ENCODE measurements at places on chromosomes 12 and 14.

DNA sequence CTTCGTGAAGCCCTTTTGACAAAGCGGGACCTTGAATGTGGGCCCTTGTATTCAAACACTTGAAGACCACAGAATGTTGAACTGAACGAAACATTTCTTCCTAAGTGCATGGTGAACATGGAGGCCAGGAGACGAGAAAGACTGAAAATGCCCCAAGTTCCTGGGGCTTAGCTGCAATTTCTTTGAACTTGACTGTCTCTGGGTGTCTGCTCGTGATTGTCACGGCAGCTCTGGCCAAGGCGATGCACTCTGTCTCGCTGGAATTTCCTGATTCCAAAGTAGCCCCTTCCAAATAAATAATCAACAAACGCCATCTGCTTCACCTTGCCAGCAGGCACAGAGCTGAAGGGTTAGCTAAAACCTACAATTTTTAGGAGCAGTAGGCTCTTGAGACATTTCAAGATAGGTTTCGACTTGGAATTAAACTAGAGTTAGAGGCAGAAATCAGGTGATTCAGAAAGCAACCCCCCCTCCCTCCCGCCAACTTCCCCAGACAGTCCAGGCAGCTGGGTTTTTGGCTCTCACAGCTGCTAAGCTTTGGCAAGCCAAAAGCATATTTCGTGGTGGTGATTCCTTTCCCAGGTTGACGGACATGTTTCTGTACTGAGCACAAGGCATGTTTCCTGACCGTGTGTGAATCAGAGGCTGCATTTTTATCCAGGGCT lies 13.5 kb upstream of the IRF2BPL start:
- DNase-seq = peak; percentile 47

DNA sequence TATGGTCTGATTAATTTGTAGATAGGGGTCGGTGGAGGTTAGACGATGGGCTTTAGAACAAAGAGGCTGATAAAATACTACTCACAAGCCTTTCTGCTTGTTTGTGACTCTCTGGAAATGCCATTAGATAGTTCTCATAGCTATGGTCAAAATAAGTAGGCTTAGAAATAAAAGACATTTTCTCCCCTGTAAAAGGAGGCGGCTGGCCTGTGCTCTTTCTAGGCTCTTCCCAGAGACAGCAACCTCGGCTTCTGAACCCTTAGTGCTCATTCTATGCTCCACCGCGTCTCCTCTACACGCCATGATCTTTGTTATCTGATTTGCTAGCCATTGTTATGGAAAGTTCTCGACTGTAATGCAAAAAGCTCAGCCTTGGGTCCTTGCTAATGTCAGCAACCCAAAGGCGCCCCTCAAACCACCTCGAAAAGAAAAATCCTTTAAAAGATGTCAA lies 64.5 kb downstream of the CRADD start:
- peak; percentile 83 for DNase-seq

- no peak for DNase-seq
These were observed 239.0 kb downstream of the SLC16A7 start for GRCh38 chr12:59834659-59835474.

DNA sequence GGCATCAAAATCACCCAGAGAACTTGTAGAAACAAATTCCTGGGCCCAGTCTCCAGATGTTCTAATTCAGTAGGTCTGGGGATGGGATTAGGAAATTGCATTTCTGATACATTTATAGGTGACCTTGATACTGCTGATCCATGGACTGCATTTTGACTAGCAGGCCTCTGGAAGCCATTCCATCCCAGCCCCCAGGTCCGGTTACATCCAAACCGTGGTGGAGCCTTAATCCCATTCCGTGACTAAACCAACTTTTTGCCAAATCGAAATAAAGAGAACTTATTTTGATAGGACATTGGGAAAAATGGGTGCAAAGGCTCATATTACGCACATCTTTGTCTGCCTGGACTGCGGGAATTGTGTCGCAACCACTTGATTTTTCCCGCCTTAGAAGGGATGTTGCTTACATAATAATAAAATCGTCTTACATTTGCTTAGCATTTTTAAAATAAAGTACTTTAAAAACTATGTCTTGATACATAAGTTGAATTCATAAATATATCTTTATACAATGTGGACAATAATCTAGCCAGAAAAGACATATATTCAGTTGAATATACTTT lies 5.8 kb upstream of the KCNA5 start:
- DNase-seq = no peak

- no peak for DNase-seq
These were observed 12.5 kb downstream of the PACS2 start for GRCh38 chr14:105326891-105327694.

GRCh38 chr12:11154400-11154925 lies 16.5 kb upstream of the SMIM10L1 start:
- DNase-seq = no peak

GRCh38 chr12:60832290-60832689 lies 1236.5 kb downstream of the SLC16A7 start:
- no peak for DNase-seq

DNA sequence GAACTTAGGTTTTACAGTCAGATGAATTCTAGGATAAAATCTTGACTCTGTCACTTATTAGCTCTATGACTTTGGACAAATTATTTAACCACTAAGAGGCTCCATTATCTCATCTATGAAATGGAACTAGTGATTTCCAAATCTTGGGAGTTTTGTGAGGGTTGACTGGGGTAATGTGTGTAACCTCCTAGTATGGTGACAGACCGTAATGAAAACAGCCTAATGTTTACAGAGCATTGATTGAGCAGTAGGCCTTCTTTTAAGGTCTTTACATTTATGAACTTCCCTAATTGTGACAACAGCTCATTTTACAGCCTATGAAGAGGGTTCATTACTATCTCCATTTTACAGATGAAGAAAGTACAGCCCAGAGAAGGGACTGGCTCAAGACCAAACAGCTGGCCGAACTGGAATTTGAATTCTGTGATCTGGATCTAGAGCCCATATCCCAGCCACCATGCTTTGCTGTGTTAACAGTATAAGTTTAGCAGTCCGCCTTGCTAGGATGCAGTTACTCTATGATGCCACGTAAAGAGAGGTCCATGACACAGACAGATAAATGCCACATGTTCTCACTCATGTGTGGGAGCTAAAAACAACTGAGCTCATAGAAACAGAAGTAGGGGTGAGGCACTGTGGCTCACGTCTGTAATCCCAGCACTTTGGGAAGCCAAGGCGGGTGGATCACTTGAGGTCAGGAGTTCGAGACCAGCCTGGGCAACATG lies 9.1 kb upstream of the FBXL14 start:
- no peak for DNase-seq

GRCh38 chr12:58425481-58426392 lies 484.4 kb downstream of the ATP23 start:
- no peak for DNase-seq

- no peak for DNase-seq
These were observed 60.8 kb upstream of the REP15 start for GRCh38 chr12:27635349-27635972.

- no peak for DNase-seq
These were observed 95.3 kb upstream of the MED13L start for GRCh38 chr12:116372815-116373214.

DNA sequence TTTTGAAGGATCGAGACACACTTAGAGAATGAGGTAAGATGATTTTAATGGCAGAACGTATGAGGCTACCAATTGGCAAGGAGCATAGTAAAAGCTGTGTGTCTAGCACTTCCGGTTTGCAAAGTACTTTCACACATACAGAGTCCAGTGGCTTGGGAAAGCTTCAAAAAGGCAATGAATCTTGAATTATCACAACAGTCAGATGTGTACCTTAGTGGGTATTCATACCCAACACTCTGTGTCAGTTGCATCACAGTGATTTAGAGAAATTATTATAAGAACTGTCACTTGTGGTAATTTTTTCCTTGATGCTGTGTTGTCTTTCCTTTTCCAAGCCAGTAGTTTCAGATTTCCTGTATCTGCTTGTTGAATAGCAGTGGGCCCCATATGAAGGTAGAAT lies 424.1 kb downstream of the PCNX1 start:
- DNase-seq = no peak

GRCh38 chr14:21041676-21042433 lies at the start of gene RNASE7:
Gene RNASE7 (plus strand): TSS chr14:21042362. CDS start chr14:21042993, 631 bp downstream.
- DNase-seq = no peak

- DNase-seq = no peak
These were observed 4.6 kb upstream of the GSC start for GRCh38 chr14:94774344-94775090.

- no peak for DNase-seq
These were observed 26.4 kb downstream of the ZCCHC8 start for GRCh38 chr12:122474324-122474716.

DNA sequence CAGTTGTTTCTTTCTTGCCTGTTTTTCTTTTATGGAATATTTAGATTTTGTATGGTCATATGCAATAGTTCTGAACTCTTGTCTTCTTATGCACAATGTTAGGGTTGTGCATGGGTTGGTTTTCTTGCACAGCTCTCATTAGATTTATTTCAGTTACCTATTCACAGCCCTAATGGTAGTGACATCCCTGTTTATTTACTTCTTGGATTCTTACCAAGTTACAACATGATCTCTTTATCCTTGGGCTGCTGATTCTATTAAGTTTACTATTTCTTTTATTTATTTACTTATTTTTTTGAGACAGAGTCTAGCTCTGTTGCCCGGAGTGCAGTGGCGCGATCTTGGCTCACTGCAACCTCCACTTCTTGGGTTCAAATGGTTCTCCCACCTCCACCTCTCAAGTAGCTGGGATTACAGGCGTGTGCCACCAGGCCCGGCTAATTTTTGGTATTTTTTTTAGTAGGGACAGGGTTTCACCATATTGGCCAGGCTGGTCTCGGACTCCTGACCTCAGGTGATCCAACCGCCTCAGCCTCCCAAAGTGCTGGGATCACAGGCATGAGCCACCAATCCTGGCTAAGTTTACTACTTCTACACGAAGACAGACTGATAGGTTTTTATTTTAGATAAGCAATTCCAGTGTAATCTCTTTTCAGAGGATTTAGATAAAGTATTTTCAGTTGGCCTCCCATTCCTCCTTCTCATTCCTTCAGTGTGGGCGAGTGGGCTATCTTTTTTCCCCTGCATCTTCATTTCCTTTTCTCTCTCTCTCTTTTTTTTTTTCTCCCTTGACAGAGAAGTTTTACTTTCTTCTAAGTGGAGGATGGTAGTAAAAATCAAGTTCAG lies 395.1 kb upstream of the RGS6 start:
- DNase-seq = no peak

DNA sequence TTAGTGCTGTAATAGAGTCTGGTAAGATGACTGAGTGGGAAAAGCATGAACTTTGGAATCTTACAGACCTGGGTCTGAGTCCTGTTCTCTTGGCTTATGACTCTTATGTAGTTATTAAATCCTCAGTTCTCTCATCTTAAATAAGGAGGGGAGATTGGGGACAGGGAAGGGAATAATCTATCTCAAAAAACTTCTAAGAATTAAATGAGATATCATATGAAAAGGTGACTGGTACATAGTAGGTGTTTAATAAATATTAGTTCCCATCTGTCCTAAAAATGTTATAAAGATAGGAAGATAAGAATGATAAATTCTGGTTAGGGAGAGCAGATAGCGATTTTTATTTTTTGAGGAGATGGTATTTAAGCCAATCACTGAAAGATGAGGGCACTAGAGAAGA lies 119.1 kb downstream of the INSM2 start:
- DNase-seq = no peak

- DNase-seq = no peak
These were observed 83.7 kb downstream of the DPF3 start for GRCh38 chr14:72810201-72810600.

GRCh38 chr12:72369423-72369959 lies 97.3 kb downstream of the TRHDE start:
- DNase-seq = no peak

GRCh38 chr14:51677266-51677665 lies 25.6 kb downstream of the FRMD6 start:
- no peak for DNase-seq

DNA sequence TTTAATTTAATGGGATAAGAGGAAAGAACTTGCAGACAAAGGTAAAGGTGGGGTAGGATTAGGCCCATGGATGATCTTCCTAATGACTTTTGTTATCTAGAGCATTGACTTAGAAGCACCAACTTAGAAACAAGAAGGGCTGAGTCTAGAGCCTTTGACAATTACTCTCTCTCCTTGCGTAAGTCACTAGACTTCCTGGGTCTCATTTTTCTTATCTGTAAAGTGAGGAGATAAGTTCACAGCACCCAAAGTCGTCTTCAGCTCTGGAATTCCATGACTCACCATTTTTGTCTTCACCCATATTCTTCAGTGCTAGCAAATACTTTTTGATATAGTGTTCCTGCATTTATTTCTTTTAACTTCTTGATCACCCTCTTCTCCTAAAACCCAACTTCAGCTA lies 75.7 kb downstream of the SSPN start:
- no peak for DNase-seq

- DNase-seq = no peak
These were observed 91.2 kb downstream of the RGS6 start for GRCh38 chr14:72023128-72024042.

- peak; percentile 50 for DNase-seq
These were observed 733 bp upstream of the P3H3 start for GRCh38 chr12:6827437-6827911.

DNA sequence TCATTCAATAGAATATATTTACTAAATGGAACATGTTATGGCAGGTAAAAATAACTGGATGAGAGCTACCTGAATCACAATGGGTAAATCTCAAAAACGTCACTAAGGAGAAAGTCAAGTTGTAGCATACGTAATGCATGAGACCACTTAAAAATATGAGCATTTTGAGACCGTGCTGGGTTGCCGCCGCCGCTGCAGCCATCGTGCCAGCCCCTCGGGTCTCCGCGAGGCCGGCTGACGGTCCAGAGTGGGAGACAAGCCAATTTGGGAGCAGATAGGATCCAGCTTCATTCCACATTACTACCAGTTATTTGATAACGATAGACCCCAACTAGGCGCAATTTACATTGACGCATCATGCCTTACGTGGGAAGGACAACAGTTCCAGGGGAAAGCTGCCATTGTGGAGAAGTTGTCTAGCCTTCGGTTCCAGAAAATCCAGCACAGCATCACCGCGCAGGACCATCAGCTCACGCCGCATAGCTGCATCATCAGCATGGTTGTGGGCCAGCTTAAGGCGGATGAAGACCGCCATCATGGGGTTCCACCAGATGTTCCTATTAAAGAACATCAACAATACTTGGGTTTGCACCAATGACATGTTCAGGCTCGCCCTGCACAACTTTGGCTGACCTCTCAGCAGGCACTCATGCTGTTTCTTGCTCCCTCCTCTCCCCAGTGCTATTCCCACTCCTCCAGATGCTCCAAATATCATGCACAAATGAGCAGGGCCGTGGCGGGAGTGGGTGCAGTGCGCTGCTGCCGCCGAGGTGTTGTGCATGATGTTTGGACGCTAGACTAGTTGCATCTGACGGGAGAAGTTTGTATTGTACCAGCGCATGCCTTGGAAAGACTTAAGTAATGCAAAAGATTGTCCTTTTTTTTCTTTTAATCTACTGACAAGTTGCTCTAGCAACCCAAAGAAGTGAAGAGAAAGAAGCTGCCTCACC lies 6.3 kb upstream of the BRMS1L start:
- no peak for DNase-seq

GRCh38 chr12:13369474-13370056 lies 173.0 kb downstream of the EMP1 start:
- DNase-seq = no peak

- no peak for DNase-seq
These were observed 5.1 kb downstream of the PLEKHG7 start for GRCh38 chr12:92707926-92708325.

Measured in NCI-H2227 treated with DMSO at 0.1 percent for 48 hours (cell line).